ENCODE measurements at places on chromosomes 7 and 10.

- peaks cover 35% of the 10 kb centered on the region for H3K4me1 ChIP-seq
- no peak for DNase-seq
- peaks cover 11% of the 10 kb centered on the region for H3K36me3 ChIP-seq
Measured at GRCh38 chr10:34206078-34206934, 608.8 kb downstream of the PARD3 start.

DNA sequence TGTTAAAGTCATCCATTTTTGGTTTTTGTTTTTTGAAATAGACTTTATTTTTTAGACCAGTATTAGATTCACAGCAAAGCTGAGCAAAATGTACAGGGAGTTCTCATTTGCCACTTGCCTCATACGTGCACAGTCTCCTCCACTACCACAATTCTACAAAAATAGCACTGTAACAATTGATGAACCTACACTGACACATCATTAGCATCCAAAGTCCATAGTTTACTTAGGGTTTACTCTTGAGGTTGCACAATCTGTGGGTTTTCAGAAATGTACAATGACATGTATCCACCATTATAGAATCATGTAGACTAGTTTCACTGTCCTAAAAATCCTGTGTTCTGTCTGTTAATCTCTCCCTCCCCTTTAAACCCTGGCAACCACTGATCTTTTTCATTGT lies 125.8 kb upstream of the PDSS1 start:
- H3K27ac ChIP-seq = no peak overlapping the region
- no peaks in the 10 kb centered on the region for H3K36me3 ChIP-seq
- peaks cover 46% of the 10 kb centered on the region for H3K27me3 ChIP-seq
- no peak for DNase-seq

- H3K4me1 ChIP-seq = peaks cover 21% of the 10 kb centered on the region
- H3K4me3 ChIP-seq = no peak overlapping the region
- no peaks in the 10 kb centered on the region for H3K27me3 ChIP-seq
Measured at GRCh38 chr7:30562909-30563308, 31.8 kb upstream of the GARS1 start.

DNA sequence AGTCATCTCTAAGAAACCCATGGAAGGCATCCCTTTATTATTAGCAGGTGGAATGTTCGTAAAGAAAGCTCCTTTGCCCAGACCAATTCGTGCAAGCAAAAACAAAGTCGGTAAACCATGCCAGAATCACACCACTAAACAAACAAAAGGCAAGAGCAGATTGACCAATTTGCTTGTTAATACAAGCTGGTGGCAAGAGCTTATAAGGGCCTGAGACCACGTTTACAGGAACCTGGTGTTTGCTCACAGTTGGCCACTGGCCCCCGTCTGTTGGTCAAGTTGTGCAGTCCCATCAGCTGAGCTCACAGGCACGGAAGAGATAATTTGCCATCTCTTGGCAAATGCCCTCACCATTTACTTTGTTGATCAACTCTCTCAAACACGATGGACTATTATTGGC lies 342.2 kb upstream of the MKI67 start:
- no peak for DNase-seq
- H3K4me1 ChIP-seq = no peaks in the 10 kb centered on the region
- H3K36me3 ChIP-seq = no peaks in the 10 kb centered on the region
- no peak overlapping the region for H3K4me3 ChIP-seq

GRCh38 chr7:129800901-129801300 lies 151.9 kb downstream of the UBE2H start:
- H3K4me3 ChIP-seq = no peak overlapping the region
- no peaks in the 10 kb centered on the region for H3K36me3 ChIP-seq
- no peak overlapping the region for H3K27ac ChIP-seq
- peaks cover 7% of the 10 kb centered on the region for H3K4me1 ChIP-seq

- H3K4me1 ChIP-seq = peaks cover 3% of the 10 kb centered on the region
- no peak overlapping the region for H3K4me3 ChIP-seq
- no peak overlapping the region for H3K27ac ChIP-seq
- DNase-seq = no peak
- H3K27me3 ChIP-seq = peaks cover 18% of the 10 kb centered on the region
Measured at GRCh38 chr7:155836216-155837125, 24.2 kb upstream of the SHH start.

- no peaks in the 10 kb centered on the region for H3K36me3 ChIP-seq
- no peak overlapping the region for H3K27ac ChIP-seq
- H3K4me1 ChIP-seq = peaks cover 9% of the 10 kb centered on the region
- no peaks in the 10 kb centered on the region for H3K27me3 ChIP-seq
Measured at GRCh38 chr10:10094691-10095090, 923.0 kb upstream of the CELF2 start.
